Inflammatory macrophage (primary cell): ENCODE measurements at places on chromosomes 1 and 21.
A peak's percentile ranks its signal among the peaks of the same experiment; 100 is the strongest.

DNA sequence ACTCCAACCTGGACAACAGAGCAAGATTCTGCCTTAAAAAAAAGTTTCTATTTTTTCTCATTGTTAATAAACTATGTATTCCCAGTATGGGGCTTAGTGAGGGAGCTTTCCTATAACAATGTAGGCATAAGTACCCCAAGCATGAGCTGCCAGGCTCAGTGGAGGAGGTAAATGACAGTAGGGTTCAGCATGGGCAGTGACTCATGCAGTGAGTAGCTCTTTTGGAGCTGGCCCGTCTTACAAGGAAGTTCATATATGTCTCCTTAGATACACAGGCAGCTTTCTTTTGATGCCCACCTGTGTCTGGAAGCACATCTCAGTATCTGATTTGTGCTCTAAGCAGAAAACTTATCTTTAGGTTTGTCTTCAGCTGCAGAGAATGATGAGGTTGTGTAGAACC, 57.9 kb downstream of the ZNF678 start:
- no peak for DNase-seq

- DNase-seq = no peak
Measured at GRCh38 chr1:197222780-197223179, 45.3 kb upstream of the CRB1 start.

DNA sequence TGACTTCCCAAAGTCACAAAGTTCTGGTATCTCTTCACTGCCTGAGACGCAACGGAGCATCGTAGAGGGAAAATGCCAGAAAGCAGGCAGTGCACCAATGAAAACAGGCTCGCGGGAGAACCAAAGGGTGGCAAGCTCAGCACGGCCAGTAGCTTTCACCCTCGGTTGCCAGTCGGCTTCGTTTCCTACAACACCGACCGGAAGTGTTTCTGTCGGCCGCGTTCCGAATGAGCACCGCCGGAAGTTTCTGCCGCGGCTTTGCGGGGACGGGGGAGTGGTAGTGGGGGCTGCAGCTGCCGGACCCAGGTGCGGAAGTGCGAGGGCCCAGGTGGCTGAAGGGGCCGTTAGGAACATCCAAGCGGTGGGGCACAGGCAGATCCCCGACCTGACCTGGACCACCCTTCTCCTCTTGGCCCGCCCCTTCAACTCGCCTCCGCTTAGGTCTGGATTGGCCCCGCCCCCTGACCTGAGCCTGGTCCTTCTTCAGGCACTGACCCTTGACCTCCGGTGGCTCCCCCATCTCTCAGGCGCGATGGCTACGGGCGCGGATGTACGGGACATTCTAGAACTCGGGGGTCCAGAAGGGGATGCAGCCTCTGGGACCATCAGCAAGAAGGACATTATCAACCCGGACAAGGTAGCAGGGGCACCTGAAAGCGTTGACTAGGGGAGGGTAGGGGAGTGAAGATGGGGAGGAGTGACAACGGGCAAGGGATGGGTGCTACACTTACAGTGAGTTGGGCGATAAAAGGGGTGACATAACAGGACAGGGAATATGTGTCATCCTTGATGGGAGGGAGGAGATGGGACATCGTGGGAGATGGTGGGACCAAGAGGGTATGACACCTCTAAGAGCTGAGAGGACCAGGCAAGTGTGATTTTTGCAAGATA, at the start of gene DMAP1:
TSS of gene DMAP1 (plus strand) at position 250 of the 891 bp plus-strand sequence. CDS start at position 533, 283 bp downstream.
- peak; percentile 89 for DNase-seq

DNA sequence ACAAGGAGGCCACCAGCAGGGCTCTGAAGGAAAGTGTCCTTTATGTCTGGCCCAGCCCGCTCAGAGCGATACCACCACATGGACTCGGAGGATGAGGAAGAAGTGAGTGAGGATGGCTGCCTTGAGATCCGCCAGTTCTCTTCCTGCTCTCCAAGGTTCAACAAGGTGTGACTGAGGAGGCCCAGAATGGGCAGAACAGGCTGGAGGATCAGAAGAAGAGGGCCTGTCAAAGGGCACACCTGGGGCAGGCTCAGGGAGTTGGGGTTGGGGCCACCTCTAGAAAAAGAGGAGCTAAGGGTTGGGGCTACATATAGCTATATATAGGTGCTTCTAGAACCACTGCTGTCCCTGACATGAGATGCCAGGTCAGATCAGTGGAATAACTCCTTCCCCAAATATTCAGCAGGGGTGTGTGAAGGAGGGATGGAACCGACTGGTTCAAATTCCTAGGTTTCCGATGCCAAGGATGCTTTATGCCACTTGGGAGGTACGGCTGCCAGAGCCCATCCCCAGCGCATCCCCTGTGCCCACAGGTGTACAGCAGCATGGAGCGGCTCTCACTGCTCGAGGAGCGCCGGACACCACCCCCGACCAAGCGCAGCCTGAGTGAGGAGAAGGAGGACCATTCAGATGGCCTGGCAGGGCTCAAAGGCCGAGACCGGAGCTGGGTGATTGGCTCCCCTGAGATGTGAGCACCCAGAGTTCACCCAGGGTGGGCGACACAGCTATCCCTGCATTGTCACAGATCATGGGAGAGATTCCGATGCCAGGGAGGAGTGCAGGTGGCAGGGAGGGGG, 102.2 kb downstream of the PIK3R3 start:
- DNase-seq = no peak

- DNase-seq = no peak
Measured at GRCh38 chr21:32946654-32947053, 79.1 kb upstream of the OLIG2 start.

- no peak for DNase-seq
Measured at GRCh38 chr1:213444224-213444623, 393.2 kb downstream of the RPS6KC1 start.

- DNase-seq = no peak
Measured at GRCh38 chr1:112788561-112788960, 73.4 kb upstream of the PPM1J start.

- no peak for DNase-seq
Measured at GRCh38 chr1:96370757-96371156, 350.8 kb upstream of the PTBP2 start.
